ENCODE measurements at places on chromosomes 4 and X.

DNA sequence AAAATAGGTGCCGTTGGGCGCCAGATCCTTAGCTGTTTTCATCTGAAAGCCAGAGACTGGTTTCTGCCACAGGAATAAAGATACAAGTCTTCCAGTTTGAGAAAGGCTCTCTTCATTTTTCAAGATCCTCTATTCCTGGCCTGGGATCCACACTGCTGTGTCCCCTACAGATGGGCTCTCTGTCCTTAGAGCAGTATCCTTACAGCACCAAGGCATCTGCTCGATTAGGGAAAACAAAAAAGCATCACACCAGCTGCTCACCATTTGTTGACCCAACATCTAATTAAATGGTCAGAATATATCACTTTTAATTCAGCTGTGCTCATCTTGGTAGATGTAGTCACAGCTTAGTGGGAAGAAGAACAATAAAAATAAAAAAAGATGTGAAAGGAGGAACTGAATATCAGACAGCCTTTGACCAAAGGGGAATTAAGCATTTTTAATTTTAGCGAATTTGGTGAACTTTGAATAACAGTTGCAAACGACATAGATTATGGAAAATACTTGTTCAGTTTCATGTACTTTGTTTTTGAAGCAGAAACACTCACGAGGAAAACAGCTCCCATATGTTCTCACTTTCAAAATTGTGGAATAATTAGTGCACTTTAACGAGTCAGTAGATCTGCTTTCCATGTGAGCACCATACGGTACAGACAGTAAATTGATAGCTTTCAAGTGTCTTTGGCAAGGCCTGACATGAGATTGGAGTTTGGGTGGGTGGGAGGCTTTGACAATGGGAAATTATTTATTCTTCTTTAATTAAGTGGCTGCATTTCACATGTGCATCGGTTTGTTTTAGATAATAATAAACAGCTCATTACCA, 148.4 kb upstream of the CLNK start:
- DNase-seq = no peak

GRCh38 chrX:31459361-31459760, 387.5 kb upstream of the FTHL17 start:
- DNase-seq = no peak

DNA sequence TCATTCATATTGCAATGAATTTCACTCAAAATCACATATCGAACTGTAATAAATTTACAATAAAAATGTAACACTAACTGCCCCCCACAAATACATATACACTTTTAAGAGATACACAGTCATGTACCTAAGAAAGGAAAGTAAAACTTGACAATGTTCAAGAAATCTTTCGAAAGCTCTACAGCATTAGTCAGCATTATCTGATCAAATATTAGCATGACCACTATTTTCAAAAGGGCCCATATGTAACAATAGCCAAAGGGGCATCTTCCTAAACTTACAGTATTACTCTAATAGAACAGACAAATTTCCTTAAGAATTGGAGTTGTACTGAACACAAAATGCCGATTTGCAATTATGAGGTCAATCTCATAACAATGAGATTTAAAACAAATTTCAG, 51.8 kb downstream of the STX18 start:
- DNase-seq = no peak

- DNase-seq = no peak
These were observed 54.5 kb downstream of the KLHL8 start for GRCh38 chr4:87165892-87166291.

DNA sequence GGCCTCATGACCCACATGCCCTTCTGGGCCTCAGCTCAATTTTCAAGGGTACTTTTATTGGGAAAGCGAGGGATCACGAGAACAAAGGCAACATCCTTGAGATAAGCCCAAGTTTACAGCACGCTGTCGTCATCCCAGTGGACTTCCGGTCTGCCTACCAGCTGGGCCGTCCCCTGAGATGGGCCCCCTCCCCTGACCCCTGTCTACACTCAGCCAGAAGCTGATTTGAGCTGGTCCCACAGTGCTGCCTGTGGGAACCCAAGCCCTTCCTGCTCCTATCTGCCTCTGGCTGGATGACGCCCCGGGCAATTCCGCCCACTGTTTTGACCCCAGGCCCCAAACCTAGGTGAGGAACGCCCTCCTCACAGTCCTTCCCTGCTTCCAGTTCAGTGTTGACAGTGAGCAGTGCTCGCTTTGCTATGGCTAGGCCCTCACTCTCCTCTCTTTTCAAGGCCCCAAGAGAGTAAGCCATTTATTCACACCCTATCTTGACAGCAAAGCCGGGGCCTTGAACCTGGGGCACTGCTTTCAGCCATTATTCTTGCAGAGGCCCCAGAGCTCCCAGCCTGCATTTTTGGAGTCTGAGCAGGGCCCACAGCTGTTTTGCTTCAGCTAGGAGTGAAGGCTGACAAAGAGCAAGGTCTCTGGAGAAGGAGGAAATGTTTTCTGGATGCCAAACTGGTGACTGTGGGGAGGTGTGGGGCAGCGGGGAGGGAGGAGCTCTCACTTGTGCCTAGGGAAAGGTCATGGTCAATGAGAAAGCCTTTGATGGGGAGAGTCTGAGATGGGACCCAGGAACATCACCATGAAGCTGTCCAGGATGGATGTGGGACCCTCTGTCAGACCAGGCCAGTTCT, 164.6 kb upstream of the BCOR start:
- no peak for DNase-seq

DNA sequence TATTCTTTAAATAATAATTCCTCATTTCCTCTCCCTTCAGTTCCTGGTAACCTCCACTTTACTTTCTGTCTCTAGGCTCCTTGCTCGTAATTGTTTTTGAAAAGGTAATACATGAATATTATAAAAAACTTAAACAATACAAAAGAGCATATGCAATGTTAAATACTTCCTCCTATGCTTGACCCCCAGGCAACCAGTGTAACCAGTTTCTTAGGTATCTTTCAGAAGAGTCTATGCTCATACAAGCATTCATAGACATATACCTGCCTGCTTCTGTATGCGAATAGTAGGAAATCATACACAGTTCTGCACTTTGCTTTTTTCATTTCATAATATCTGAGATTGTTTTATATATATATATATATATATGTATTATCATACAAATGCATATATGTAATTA, 2.6 kb upstream of the MID2 start:
- no peak for DNase-seq

GRCh38 chr4:73944061-73944875, 37.6 kb downstream of the PF4 start:
- DNase-seq = no peak
